ENCODE measurements at places on chromosomes 1 and 21. TPM values are rescaled to one million over a fixed set of nuclear protein-coding genes. Genes with fewer than 3 reads are reported as not detected.

SPRR2E gene
- not detected for total RNA-seq

HAPLN2 gene
- total RNA-seq, result 0.73 TPM

SLC9C2 gene
- total RNA-seq, result not detected

ALDH9A1 gene
- 81.9 TPM for total RNA-seq

HDAC1 gene
- 151 TPM for total RNA-seq

PALMD gene
- total RNA-seq, result not detected
